ENCODE measurements at places on chromosomes 6 and 20.
A peak's percentile ranks its signal among the peaks of the same experiment; 100 is the strongest.

- DNase-seq = no peak
Observed at GRCh38 chr6:132751306-132751705, 6.4 kb downstream of the VNN2 start.

DNA sequence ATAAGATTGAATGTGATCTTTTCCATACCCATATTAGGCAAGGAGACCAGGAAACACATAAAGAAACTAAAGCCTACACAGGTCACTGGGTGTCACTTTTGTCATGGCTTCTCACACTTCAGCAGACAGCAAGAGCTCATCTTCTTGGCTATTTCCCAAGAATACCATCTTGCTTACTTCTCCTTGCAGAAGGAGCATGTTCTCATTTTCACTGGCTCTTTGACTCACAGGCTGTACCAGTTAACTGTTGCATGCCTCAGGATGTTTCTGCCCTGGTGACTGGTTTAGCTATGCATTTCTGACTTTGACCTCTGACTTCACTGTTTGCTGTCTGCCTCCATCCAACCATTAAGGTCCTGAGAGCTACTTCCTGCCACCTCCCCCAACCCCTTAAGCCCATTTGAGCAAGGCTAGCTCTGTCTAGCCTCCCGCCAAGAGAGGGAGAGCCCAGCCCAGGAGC, 40.3 kb upstream of the OGFRL1 start:
- DNase-seq = peak; percentile 4

GRCh38 chr6:155084431-155085123, 89.5 kb downstream of the TIAM2 start:
- peak; percentile 30 for DNase-seq

- DNase-seq = peak; percentile 79
Observed at GRCh38 chr6:33607784-33608161, 13.3 kb upstream of the ITPR3 start.

DNA sequence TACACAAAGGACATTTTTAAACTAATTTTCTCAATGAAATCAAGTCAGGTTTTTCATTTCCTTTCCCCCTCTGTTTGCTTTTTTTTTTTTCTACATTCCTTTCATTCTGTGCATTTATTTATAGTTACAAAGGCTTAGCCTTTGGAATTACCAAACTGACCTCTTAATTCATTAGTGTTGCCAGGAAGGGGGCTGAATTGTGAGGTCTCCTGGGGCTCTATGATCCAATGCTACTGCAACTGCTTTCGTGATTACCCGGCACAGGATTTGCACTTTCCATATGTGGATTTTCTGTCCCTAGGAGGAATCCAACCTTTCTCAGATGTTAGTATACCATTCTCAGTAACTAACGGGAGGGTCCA, 35.3 kb downstream of the NEDD9 start:
- DNase-seq = no peak

DNA sequence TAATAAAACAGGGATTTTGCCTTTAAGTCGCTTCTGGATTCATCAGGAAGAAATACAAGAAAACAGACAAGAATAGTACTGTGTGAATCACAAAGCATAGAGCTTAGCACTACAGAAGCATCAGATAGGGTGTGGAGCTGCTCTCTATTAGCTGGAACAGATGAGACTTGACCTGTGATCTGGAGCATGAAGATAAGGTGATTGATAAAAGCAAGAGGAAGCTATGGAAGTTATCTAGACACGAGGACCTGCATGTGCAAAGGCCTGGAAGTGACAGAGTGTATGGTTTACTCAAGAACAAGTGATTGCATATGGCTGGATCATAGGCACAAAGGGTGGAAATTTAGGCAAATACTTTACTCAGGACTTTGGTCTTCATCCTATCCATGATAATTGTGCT, 112.9 kb upstream of the MLIP start:
- peak; percentile 12 for DNase-seq

- DNase-seq = no peak
Observed at GRCh38 chr6:47079638-47080037, 37.5 kb upstream of the ADGRF1 start.

- DNase-seq = no peak
Observed at GRCh38 chr6:87945966-87946365, 101.7 kb upstream of the SPACA1 start.

GRCh38 chr20:45082468-45082867, 18.5 kb downstream of the KCNS1 start:
- no peak for DNase-seq

DNA sequence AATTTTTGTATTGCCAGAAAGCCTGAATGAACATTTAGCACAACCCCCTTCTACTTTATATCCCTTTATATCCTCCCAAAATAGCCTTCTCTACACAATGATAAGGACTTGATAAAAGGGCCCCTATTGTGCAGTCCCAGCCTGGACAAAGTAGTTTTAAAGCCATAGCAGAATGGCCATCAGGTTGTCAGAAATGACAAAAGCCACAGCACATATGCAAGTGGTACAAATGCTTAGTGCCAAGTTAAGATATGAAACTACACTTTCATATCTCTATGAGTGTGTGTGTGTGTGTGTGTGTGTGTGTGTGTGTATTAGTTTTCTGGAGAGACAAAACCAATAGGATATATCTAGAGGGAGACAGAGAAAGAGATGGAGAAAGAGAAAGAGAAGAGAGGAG, 132.6 kb downstream of the SGK1 start:
- DNase-seq = no peak

DNA sequence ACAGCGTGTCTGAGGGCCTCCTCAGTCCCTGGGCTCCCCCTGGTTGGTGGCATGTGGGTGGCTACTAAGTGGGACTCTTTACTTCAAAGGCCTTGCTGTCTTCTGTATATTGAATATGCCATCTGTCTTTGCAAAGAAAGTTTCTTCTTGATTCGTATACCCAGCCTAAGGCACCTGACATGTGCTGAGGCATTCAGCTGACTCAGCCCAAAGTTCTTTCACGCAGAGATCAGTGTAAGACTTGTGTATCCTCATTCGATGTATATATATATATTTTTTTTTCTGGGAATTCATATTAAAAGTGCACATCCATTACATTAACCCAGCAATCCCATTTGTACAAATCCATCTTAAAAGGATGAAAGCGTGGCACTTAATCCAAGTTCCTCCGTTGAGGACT, 115.1 kb upstream of the PMEPA1 start:
- DNase-seq = no peak

GRCh38 chr6:137033828-137034227, 10.9 kb downstream of the IL20RA start:
- peak; percentile 30 for DNase-seq

DNA sequence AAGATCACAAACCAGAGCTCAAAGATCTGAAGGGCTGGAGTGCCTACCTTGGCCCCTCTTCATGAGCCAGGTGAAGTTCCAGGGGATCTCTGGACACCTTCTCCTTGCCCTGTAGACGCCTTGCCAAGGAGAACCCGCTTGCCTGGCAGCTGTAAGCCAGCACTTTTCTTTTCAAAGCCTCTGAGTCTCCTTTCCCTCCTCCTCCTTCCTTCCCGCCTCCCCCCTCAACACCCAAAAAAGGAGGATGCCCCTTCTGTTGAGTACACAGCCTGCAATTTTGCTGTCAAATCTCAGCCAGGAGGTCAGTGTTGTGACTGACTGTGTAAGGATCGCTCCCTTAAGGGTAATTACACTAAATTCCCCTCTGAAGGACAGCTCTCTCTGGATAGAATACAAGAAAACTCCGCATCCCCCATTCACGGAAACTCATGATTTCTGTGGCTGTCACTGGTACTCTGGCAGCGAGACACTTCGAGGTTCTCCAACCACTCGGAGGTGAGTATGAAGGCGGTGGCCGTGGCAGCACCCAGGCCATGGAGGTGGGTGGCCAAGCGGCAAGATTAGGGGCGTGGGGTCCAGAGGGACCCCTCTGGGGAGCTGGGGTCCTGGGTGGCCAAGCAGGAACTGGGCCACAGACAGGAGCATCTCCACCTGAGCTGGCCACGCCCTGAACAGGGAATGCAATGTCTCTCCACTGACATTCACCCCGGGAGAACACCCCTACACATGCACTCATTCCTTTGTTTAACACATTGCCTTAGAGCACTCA, 23.2 kb upstream of the FOXP4 start:
- no peak for DNase-seq

DNA sequence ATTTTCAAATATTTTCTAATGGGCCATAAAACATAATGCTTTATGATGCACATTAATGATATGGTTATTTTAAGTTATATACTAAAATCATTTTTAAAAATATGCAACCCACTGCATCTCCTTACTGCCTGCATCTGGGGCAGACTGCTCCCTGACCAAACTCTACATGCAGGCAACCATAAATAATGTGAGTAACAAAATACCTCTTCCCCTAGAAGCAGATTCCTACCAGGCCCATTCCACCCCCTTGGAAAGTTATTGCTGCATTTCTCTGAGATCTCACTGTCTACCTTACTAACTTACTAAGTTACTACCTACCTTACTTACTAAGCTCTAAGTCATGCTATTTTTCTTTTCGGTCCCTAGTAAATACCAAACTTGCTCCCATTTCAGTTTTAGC, 71.8 kb downstream of the ATG5 start:
- no peak for DNase-seq

DNA sequence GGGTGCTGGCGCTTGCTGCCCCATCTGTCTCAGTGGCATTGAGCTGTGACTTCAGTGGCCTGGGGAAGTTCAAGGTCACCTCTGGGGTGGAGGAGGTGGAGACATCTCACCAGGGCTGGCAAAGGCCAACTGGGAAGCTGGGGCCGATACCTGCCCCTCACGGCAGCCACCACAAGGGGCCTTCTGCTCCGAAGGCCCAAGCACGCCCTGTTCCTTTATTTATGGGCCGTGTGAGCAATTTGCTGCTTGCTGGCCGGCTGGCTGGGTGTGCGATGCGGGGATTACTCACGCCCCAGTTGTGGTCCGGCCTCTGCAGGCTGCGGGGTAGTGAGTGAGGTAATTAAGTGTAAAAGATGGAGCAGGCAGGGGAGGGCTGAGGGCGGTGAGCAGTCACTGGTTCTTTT, 13.2 kb upstream of the SCRT2 start:
- DNase-seq = peak; percentile 41

- no peak for DNase-seq
Observed at GRCh38 chr20:10970109-10970508, 296.3 kb upstream of the JAG1 start.

DNA sequence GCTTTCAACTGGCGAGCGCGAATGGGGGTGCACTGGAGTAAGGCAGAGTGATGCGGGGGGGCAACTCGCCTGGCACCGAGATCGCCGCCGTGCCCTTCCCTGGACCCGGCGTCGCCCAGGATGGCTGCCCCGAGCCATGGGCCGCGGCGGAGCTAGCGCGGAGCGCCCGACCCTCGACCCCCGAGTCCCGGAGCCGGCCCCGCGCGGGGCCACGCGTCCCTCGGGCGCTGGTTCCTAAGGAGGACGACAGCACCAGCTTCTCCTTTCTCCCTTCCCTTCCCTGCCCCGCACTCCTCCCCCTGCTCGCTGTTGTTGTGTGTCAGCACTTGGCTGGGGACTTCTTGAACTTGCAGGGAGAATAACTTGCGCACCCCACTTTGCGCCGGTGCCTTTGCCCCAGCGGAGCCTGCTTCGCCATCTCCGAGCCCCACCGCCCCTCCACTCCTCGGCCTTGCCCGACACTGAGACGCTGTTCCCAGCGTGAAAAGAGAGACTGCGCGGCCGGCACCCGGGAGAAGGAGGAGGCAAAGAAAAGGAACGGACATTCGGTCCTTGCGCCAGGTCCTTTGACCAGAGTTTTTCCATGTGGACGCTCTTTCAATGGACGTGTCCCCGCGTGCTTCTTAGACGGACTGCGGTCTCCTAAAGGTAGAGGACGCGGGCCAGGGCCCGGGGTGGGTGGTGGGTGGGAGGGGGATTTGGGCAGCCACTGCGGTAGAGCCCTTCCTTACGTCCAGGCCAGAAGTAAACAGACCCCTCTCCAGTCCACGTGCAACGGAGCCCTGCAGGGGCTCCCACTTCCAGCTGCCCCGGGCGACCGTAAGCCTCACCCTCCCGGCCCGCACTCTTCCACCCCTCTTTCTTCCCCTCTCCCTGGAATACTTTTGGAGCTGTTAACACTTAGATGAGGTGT, 998 bp downstream of the BMP2 start:
- DNase-seq = no peak

DNA sequence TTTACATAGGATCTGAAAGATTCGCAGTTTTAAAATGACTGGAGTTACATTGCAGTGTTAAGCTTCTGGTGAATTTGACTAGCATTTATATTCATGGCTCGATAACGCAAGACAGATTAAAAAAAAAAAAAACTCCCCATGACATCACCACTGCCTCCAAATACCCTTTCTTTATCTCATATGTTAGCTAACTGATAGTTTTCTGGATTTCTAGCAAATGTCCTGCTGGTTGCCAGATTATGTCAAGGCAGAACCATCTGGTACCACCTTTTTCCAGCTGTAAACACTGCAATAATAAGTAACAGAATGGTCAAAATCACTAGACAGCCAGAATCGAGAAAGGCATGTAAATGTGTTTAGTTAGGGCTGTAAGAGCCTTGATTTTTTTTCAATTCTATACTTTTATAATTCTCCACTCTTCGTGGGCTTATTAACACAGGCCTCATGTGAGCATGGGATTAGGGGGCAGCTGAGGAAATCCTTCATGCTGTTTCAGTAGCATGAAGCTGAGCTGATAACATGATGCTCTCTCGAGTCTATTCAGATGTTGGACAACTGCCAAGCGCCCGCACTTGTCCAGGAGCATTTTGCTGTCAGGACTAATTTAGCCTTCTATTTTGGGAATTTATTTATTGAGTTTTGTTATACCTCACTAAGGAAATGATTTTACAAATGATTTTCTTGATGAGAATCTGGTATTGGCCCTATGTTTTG, 166.0 kb upstream of the SCGN start:
- DNase-seq = no peak

GRCh38 chr6:13761361-13762036, 49.9 kb upstream of the RANBP9 start:
- DNase-seq = no peak

DNA sequence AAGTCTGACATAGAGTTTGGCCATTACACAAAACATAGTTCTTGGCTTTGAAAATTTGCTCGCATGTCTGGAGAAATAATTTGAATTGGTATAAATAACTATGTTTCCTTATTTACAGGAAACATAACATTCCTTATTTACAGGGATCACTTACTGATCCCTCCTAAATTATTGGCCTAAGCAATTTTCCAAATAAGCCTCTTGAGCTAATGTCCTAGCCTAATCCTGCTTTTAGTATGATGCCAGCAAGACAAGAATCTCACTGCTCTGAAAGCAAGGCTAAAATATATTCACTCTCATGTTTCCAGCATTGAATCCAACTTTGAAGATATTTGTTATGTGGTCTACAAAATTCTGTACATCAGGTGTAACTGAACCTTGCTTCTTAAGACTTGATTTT, 4.1 kb upstream of the TBC1D32 start:
- DNase-seq = no peak

DNA sequence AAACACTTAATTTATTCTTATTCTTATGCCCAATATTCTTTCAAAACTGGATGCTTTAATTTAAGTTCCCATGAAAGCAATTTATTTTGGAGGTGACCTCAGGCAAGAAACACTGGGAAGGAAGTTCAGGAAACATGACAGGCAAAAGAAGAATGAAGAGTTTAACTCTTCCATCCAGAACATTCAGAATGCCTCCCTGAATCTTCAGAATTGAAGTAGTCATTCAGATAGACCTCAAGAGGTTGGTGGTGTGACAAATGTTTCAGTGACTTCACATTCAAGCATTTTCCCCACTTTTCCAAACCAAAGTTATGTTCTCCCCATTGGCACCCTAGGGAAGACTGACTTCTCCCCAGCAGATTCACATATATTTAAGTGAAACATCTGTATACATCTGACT, 110.5 kb downstream of the HAO1 start:
- no peak for DNase-seq

- no peak for DNase-seq
Observed at GRCh38 chr20:20497242-20497978, 129.5 kb downstream of the INSM1 start.

- peak; percentile 57 for DNase-seq
Observed at GRCh38 chr6:34792605-34793500, 970 bp downstream of the BLTP3A start.

GRCh38 chr20:45322952-45323383, 14.9 kb upstream of the MATN4 start:
- peak; percentile 86 for DNase-seq

Measured in HepG2 (cell line).